Motor neuron (in vitro differentiated cells): ENCODE measurements at places on chromosomes 5 and 9.

DNA sequence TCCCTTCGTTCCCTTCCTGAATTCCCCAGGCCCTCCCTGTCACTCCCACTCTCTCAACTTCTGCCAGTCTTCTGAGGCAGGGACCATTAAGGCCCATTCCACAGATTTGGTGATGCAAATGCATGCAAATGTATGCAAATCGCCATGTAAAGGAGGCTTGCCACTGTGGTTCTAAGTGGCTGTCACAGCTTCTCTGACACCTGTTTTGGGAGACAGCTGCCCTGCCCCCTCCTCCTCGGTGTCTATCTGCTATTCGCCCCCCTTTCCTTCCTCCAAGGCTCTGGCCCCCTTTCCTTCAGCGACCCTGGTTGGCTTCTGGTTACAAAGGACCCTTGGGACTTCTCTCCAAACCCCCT, 10.5 kb upstream of the ARAP3 start:
- no peak for ATAC-seq

GRCh38 chr5:36552651-36553393, 53.6 kb upstream of the SLC1A3 start:
- ATAC-seq, result no peak

GRCh38 chr5:80114860-80115259, 79.7 kb downstream of the THBS4 start:
- ATAC-seq, result no peak

DNA sequence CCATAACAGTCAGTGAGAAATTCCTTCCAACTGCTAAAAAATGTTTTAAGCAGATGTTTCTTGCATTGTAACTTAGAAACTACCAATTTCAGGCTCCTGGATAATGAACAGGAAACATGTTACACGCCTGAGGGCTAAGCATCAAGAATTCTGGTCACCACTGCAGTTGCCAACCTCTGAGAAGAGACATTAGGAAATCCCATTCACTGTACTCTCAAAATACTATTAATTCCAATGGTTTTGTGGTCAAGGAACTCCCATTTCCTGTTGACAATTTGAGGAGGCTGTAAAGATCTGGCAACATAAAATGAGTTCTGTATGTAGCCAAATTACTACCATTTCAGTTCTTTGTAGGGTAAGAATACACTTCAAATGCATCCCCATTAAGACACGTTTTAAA, 456.0 kb upstream of the MEF2C start:
- peak; percentile 31 for ATAC-seq

DNA sequence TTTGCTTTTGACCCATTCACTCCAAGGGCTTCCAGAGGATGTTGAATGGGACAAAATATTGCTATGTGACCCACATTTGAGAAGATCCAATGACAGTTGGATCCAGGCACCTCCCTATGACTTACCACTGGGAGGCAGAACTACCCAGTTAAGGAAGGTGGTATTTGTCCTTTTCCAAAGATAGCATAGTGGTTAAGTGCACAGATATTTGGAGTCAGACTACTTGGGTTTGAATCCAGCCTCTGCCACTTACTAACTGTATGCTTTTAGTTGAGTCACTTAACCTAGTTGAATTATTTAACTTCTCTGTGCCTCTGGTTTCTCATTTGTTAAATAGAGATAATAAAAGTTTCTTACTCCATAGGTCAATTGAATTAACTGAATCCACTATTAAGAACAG, 74.5 kb upstream of the PALM2AKAP2 start:
- ATAC-seq, result peak; percentile 52

DNA sequence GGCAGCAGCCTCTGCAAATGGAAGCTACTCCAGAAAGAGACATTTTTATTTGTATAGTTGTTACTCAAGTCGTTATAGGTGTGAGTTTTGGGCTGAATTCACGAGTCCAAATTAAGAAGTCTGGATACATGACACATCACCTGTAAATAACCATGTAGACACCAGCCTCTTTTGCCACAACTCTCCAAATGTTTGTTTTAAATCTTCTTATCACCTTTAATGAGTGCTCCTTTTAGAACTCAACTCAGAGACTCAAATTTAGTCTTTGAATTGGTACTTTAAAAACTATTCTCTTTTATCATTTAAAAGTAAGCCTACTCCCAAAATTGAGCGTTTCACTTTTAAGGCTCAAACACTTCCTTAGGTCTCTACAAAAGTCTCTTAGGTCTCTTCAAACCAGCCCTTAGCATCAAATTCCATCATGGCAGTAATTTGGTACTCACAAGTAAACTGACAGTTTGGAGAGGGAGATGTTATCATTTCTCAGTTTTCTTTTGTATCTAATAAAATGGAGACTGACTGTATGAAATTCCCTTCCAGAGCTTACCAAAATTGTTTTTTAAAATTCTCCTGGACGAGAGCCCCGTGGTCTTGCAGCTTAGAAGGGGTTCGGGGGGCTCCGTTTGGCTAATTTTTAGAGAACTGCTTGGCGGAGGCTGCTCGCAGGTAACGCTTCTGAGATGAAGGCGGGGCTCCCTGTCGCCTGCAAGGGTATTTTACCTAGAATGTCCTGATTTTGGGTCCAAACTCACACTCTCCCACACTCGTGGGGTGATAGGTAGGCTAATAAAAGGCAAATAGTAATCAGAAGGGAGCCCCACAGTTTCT, 194.6 kb downstream of the MEF2C start:
- no peak for ATAC-seq

- ATAC-seq, result no peak
These were observed 30.0 kb downstream of the TRIM32 start for GRCh38 chr9:116717150-116717549.

GRCh38 chr9:125989524-125990180, 242.5 kb downstream of the PBX3 start:
- ATAC-seq, result no peak

GRCh38 chr9:27353474-27354229, 56.7 kb upstream of the EQTN start:
- peak; percentile 82 for ATAC-seq
